Activated CD4-positive, alpha-beta T cell treated with anti-CD3 and anti-CD28 coated beads for 24 hours (primary cell): ENCODE measurements at places on chromosomes 1 and 21.

- no peak for DNase-seq
Measured at GRCh38 chr1:204380293-204380831, 20.6 kb upstream of the PLEKHA6 start.

- no peak for DNase-seq
Measured at GRCh38 chr1:108592030-108592759, 32.3 kb downstream of the EEIG2 start.

DNA sequence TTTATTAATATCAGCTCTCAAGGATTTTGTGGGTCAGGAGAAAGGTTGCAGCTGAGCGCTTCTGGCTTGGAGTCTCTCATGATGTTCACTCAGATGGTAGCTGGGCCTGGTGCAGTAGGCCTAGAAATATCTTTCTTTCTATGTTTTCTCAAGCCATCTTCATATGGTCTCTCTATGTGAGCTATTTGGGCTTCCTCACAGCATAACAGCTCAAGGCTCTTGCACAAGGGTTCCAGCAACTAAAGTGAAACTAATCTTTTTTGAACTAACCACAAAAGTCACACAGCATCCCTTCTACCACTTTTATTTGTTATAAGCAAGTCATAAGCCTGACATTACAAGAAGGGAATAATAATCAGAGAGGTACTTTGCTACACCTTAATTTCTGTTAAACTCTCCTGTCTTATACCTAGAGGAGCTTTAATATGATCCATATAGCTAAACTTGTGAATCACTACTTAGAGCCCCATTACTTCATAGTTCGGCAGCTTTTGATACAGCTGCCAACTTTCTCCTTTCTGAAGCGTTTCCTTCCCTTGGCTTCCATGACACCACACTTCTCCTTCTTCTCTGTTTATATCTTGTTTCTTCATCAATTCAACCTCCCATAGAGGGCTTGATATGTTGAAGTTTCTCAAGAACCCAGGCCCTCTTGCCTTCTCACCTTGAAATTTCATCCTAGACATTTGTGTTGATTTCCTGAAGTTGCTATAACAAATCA, 720.2 kb downstream of the LTN1 start:
- no peak for DNase-seq

- DNase-seq: no peak
Measured at GRCh38 chr21:40563900-40564299, 283.1 kb downstream of the DSCAM start.

DNA sequence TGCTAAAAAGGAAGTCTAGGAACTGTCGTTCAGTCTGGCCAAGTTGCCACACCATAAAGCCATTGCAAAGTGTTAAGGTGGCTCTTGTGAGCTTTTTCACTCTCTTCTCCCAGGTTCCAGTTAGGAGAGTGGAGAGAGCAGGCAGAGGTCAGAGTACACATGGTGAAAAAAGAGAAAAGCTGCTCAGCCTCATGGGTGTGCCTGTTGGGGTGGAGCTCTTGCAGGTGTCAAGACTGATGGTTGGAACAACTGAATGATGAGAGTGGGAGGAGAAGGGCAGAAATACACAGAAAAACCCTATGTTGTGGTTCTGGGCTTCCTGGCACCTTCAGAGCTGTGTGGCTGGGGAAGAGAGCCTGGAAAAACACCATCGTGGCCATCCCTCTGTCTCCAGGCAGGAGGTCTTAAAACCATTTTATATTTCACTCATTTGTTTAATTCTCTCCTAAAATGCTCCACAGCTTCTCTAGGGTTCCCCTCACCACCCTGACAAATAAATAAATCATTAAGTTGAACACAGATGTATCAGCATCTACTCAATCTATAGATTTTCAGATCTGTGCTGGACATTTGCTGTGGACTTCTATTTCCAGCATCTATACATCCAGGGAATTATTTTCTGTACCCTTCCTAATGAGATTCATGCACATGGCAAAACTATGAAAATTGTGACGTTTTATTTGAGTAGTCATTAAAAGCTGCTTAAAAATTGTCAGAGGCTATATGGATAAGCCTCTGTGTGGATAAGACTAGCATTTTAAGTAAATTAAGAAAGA, 17.5 kb downstream of the UBASH3A start:
- DNase-seq: no peak

DNA sequence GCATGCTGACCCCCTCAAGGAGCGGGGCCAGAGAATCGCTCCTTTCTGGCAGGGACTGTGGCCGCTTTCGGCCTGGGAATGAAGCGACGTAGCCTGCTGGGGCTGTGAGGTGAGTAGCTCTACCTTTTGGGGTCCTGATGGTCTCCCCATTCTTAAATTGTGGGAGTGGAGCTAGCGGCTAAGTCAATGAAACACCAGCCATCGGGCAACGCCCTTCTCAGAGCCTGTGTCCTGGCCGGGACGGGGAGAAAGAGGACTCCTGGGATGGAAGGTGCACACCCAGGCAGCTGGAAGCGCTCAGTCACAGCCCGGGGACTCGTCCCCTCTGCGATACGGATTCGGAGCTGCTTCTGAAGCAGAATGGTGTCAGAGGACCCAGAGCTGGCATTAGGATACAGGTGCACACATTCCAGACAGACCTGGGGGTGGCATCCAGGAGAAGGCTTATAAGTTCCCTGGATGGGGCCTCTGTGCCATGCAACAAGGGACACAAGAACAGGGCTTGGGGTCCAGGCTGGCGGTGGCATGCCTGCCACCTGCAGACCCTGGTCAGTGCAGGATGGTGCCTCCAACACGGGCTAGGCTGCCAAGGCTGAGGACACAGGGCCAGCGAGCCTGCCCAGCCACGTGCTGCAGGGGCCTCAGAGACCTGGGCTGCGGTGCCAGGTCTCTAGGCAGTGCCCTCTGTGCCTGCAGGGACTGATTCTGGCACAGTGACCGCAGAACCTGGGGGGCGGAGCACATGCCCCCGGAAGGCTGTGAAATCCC, 945 bp upstream of the WNT9A start:
- DNase-seq: no peak

GRCh38 chr1:40978886-40979240, 633 bp upstream of the CTPS1 start:
- DNase-seq: no peak

DNA sequence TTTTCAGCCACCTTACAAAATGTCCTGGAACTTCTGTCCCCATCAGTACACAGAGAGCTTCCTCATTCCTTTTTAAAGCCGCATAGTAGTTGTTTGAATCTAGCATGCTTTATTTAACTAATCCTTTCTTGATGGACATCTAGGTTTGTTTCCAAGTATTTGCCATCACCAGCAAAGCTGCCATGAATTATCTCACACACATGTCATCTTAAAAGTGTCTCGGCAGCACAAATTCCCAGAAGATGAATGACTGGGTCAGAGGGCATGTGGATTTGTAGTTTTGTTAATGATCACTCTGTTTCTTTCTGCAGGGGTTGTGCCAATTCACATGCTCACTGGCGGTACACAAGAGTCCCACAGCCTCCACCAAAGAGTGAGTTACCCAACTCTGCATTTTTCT, 68.3 kb downstream of the CLIC6 start:
- DNase-seq: no peak

DNA sequence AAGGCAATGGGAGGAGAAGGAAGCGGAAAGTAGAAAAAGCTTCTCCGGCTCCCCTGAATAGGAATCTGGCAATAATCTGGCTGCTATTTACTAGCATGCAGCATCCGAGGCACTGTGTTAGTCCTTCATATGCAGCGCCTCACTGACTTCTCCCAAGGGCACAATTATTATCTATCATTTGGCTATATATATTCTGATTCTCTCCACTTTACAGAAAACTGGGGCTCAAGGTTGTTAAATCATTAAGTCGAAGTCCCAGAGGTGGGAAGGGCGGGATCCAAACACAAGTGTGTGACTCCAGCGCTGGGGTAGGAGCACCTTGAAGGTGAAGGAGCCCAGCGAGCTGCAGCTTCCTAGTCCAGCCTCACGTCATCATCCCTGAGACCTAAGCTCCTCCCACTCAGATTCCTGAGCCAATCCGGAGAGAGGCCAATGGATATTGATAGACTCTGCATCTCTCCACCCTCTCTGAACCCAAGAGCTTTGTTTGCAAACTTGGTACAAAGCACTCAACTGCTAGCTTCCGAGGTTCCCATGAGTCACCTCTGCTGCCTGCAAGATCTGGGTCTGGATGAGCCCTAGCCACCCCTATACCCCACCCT, 16.6 kb upstream of the EYA3 start:
- DNase-seq: no peak

DNA sequence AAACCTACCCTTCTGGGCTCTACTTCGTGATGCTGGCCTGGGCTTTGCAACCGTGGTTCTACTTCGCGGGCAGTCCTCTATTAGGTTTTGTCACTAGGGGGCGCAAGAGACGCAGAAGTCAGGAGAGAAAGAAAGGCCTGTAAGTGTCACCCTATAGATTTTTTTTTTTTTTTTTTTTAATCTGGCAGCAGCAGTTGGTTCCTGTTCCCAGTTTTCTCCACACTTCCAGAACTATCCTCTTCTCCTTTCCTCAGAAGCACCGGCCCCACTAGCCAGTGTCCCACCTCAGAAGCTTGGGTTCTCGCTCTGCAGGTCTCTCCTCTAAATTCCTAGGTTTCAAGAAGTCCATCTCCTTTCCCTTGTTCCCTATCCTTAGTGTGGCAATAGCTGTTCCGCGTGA, 9.1 kb upstream of the LCE2D start:
- peak; percentile 40 for DNase-seq

- DNase-seq: no peak
Measured at GRCh38 chr1:160972939-160973338, 18.3 kb upstream of the ITLN2 start.

- no peak for DNase-seq
Measured at GRCh38 chr1:42942444-42942843, 16.2 kb downstream of the SLC2A1 start.

DNA sequence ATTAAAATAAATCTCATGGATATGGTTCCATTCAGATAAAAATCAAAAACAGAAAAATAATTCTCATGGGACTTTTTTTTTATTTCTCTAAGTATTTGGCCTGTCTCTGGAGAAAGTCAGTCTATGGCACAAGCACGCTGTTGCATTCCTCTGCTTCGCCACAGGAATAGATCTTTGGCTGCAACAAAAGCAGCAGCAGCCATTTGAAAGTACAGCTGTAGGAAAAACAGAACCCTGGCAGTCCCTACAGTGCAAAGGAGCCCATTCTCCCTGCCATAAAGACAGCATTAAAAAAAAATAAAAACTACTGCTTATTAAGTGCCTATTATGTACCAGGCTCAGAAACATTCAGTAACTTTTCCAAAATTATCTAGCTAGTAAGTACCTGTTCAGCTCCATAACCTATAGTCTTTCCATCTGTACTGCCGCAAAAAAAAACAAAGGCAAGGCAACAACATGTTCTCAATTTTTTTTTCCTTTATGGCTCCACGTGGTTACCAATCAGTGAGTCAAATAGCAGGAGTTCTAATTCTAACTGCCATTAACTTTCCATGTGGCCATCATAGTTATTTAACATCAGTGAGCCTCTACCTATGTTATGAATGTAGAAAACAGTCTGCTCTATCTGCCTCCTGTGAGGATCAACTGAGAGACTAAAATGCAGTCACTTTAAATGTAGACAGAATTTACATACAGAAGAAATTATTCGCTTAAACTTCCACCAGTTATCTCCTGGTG, 22.7 kb downstream of the SLC35D1 start:
- DNase-seq: no peak

- DNase-seq: no peak
Measured at GRCh38 chr21:32710987-32711386, 16.8 kb downstream of the SYNJ1 start.

DNA sequence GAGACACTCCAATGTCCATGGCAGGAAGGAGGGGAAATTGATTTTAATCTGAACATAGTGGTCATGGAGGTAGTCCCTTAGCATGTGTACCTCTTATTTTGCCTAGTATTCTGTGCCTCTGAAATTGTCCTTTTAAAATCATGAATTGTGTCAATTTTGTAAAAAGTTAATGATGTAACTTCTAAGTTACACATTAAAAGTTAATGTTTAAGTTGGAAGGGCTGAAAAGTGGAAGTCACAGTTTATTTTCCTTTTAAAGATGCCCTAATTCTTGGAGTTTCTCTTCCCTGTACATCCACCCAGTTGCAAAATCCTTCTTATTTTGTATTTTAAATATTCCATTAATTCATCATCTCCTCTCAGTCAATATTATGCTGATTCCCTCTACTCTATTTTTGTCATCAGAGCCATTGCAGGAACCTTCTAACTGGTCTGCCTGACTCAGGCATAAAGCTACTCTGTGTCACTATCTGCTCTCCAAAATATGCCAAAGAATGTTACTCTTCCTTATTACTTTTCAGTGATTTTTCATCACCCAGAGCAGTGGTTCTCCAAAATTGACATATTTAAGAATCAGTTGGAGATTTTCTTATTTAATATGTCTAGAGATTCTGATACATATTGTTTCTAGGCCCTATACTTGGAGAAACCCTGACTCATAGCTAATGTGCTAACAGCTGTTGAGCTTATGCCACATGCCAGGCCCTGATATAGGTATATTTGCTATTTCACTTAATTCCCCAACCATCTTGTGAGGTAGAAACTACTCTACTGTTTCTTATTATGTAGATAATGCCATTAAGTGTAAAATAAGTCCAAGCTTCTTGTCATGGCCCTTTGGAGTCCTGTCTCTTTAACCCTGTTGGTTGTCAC, 5.1 kb downstream of the HOOK1 start:
- no peak for DNase-seq

DNA sequence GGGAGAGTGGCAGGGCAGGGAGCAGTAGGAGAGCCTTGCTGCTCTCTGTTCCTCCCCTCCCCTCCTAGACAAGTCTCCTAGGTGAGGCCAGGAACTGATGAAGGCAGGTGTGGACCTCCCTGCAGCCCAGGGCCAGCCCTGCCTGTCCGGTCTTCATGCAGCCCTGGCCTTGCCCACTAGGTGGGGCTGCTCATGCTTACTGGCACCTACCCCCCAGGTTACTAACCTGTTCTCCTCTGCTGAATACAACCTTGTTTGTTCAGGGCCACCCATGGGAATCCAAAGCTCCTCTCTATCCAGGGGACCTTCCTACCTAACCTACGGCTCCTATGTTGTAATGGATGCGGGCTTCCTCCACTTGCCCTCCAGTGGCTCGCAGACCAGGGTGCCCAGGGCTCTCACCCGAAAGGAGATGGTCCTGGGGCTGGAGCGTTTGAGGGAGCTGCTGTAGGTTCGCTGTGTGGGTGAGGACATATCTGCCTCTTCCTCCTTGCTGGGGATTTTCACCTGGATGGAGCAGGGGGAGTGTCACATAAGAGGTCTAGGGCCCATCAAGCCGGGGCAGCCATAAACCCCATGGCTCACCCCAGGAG, 7.9 kb upstream of the TNNT2 start:
- DNase-seq: no peak

DNA sequence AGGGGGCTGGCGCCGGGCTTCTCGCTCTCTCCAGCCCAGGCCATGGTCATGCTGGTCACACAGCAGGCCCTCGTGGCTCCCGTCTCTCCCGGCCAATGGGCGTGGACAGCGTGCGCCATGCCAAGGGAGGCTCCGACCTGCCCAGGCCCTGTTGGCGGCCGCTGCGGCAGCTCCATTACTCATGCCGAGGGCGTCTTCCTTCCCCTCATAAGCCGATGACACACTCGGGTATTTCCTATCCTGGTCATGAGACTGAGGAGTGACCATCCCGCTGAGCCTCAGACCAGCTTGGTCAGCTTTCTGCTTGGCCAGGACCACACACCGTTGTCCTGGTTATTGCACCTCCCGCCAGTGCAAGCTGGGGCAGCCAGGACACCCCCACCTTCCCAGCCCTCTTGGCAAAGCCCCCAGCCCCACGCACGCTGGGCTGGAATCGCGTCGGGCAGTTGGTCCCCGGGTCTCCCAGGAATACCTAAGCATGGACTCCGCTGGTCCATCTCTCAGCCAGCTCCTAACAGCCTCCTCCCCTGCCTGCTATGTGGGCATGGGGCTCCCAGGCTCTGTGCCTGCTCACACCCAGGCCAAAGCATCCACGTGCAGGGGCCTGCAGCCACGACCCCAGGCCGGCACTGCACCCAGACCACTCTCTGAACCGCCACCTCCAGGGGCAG, 49.8 kb downstream of the ARHGEF16 start:
- DNase-seq: no peak
